ENCODE measurements at places on chromosomes 13 and 19. TPM values are rescaled to one million over a fixed set of nuclear protein-coding genes. Genes with fewer than 3 reads are reported as not detected.

GRCh38 chr13:59356607-59357006 lies 807.1 kb downstream of the DIAPH3 start:
- H3K4me3 ChIP-seq: no peak overlapping the region
- H3K27ac ChIP-seq: no peak overlapping the region
- H3K27me3 ChIP-seq: no peaks in the 10 kb centered on the region
- no peaks in the 10 kb centered on the region for H3K4me1 ChIP-seq
- no peak for DNase-seq

DNA sequence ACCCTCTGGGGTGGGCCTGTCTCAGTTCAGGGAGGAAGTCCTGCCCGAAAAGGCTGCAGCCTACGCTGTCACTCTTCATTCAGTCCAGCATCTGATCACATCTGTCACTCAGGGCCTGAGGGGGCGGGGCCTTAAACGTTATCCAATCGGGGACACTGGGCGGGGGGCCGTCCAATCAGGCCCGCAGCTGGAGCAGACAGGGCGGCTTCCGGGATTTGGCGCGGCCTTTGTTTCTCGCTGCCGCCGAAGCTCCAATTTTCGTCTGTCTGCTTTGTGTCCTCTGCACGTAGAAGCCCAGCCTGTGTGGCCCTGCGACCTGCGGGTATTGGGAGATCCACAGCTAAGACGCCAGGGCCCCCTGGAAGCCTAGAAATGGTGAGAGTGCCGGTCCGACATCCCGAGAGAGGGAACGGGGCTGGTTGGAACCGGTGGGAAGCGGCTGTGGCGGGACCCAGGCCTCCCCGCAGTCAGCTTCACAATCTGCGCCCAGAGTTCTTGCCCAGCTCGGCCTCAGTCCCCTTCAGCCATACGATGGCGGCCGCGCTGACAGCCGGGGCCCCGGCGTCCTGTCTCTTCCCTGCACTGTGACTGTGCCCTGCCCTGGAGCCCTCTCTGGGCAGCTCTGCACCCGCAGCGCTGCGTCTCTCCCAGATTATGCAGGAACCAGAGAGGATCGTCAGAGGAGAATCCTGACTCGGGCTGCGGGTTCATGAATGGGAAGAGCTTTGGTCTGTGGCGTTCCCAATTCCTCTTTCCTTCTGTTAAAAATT lies at the start of gene ZNF730:
Gene ZNF730 (plus strand): TSS at position 224 of the 770 bp plus-strand sequence. CDS start 149 bp downstream, at position 373.
- H3K27me3 ChIP-seq: no peaks in the 10 kb centered on the region
- no peak within 1 kb of the TSS for H3K27ac ChIP-seq
- peak; percentile 44 for DNase-seq
- no peaks in the 10 kb centered on the region for H3K36me3 ChIP-seq
- H3K4me3 ChIP-seq: no peak within 1 kb of the TSS
- no peaks in the 10 kb centered on the region for H3K4me1 ChIP-seq

DNA sequence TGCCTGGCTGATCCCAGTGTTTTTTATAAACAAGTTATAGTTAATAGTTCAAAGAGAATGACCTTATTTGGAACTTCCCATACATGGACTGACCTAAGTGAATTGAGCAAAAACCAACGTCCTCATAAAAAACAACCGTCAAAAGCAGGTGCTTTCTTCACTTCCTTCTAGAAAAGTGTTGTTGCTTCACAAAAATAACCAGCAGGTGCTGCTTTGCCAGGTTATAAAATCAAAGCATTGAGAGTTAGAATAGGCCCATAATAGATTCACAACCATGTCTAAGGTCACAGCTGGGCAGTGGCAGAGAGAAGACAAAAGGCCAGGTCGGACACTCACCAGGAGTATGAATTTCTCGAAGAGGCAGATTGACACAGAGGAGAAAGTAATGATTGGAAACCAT lies 9.5 kb downstream of the RUBCNL start:
- H3K36me3 ChIP-seq: no peaks in the 10 kb centered on the region
- no peak overlapping the region for H3K27ac ChIP-seq
- no peaks in the 10 kb centered on the region for H3K4me1 ChIP-seq

DNA sequence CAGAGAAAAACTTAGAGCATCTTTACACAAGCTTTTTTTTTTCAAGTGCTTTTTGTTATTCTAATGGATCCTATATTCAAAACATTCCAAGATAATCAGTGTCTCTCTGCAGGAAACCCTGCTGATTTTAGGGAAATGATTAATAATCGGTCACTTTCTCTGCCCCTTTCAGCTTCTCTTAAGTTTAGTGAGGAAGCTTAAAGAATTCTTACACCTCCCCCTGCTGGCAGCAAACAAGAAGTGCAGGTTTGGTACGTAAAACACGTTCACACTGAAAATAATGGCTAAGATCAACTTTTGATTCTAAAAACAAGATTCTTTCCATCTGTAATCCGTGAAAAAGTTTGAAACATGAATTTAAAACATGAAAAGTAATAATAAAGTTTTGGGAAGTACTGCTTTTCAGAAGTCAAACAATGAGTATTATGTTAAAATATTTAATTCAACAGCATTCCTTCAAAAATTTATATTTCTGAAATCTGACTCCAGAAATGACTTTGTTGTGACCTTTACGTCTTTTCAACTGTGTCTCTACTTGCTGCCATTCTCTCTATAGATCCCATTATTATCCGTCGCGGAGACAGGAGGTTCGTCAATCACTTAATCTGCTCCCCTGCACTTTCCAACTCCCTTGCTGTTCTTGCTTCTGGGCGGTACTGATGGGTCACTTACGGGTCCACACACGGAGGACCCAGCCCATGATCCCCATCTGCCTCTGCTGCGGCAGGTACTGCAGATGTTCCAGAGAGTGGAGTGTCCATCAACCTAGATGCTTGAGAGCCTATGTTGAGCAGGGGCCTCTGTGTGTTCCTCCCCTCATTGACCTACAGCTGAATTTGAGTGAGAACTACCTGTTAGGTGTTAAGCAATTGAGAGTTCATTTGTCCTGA lies 203.1 kb upstream of the EDNRB start:
- H3K4me1 ChIP-seq: no peaks in the 10 kb centered on the region
- DNase-seq: peak; percentile 38
- no peak overlapping the region for H3K27ac ChIP-seq
- H3K27me3 ChIP-seq: no peaks in the 10 kb centered on the region
- no peaks in the 10 kb centered on the region for H3K36me3 ChIP-seq

- H3K27me3 ChIP-seq: no peaks in the 10 kb centered on the region
- H3K4me1 ChIP-seq: no peaks in the 10 kb centered on the region
- no peaks in the 10 kb centered on the region for H3K36me3 ChIP-seq
- H3K4me3 ChIP-seq: no peak overlapping the region
- H3K27ac ChIP-seq: no peak overlapping the region
- no peak for DNase-seq
Measured at GRCh38 chr13:44908266-44908665, 81.0 kb downstream of the NUFIP1 start.

DNA sequence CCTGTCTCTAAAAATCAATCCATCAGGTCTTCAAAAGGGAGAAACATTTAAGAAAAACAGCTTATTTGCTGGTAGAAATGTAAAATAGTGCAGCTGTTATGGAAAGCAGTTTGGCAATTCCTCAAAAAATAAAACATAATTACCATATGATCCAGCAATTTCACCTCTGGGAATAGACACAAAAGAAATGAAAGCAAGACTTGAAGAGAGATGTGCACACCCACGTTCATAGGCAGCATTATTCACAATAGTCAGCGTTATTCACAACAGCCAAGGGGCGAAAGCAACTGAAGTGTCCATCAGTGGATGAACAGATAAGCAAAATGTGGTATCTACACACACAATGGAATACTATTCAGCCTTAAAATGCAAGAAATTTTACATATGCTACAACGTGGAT lies 45.1 kb upstream of the DOCK9 start:
- H3K27me3 ChIP-seq: no peaks in the 10 kb centered on the region
- H3K36me3 ChIP-seq: no peaks in the 10 kb centered on the region
- no peak for DNase-seq
- no peak overlapping the region for H3K4me3 ChIP-seq

GRCh38 chr13:44052780-44053184 lies 173.1 kb downstream of the LACC1 start:
- H3K4me1 ChIP-seq: no peaks in the 10 kb centered on the region
- no peaks in the 10 kb centered on the region for H3K36me3 ChIP-seq
- H3K27ac ChIP-seq: no peak overlapping the region

Gene OVOL3
- not detected for total RNA-seq

DNA sequence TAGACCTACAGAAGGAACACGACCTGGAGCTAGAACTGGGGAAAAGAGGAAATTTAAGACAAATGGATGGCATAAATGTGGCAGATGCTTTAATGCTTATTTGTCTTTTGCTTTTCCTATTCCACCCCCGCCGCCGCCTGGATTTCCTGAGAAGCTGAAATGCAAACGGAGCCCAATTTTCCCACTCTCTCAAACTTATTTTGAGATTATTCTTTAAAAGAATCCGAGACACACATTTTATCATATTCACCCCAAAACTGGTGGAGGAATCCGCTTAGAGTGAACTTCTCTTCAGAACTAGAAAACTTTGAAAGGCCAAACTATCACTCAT lies 5.8 kb downstream of the POU4F1 start:
- DNase-seq: no peak
- H3K36me3 ChIP-seq: no peaks in the 10 kb centered on the region
- H3K4me1 ChIP-seq: peaks cover 10% of the 10 kb centered on the region
- H3K4me3 ChIP-seq: no peak overlapping the region
- H3K27ac ChIP-seq: no peak overlapping the region
- peaks cover 91% of the 10 kb centered on the region for H3K27me3 ChIP-seq
